ENCODE measurements at places on chromosomes 7 and 10.

DNA sequence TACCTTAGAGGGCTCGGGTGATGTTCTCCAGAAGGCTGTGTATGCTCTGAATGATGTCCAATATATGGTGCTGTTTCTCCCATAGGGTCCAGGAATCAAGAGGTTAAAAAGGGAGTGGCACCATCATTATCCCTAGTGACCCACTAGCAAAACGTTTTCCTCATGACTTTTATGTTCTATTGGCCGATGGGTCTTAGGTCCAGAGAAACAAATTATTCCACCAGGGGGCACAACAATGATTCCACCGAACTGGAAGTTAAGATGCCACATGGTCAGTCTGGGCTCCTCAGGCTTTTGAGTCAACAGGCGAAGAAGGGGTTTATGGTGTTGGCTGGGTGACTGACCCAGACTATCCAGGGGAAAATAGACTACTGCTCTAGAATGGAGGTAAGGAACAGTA is 256.1 kb downstream of the COBL start:
- DNase-seq, result no peak

DNA sequence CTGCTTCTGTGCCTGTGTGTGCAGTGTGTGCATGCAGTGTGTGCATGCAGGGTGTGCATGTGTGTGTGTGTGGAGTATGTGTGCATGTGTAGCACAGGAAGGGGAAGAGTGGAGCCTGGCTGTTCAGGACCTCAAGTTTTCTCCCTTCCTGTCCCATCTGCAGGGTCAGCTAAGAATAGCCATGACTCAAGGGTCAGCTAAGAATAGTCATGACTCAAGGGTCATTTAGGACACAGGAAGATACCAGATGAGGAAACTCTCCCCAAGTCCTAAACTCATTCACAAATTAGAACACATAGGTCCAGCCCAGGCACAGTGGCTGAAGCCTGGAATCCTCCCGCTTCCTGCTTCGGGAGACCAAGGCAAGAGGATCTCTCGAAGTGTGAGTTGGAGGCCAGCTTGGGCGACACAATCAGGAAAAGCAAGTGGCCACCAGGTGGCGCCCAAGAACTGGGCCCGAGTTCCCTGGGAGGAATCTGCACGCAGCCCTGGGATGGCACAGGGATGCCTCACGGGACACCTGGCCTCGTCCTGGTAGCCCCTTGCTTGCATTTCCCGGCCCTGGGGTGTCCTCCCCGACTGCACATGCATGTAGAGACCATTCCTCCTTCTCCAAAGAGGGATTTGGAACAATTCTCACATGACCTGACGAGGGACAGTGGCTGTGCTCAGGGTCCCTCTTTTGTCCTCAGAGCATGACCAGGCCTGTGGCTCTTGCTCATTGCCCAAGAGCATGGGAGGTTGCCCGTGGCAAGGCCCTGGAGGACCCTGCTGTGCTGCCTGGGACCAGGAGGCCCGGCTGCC is 21.4 kb upstream of the VOPP1 start:
- DNase-seq, result no peak

GRCh38 chr7:80106498-80107113 is 28.0 kb upstream of the GNAI1 start:
- DNase-seq, result no peak

GRCh38 chr10:6133331-6134098 is 44.7 kb downstream of the RBM17 start:
- no peak for DNase-seq

GRCh38 chr7:101470668-101471487 is 108.2 kb downstream of the COL26A1 start:
- DNase-seq, result no peak

DNA sequence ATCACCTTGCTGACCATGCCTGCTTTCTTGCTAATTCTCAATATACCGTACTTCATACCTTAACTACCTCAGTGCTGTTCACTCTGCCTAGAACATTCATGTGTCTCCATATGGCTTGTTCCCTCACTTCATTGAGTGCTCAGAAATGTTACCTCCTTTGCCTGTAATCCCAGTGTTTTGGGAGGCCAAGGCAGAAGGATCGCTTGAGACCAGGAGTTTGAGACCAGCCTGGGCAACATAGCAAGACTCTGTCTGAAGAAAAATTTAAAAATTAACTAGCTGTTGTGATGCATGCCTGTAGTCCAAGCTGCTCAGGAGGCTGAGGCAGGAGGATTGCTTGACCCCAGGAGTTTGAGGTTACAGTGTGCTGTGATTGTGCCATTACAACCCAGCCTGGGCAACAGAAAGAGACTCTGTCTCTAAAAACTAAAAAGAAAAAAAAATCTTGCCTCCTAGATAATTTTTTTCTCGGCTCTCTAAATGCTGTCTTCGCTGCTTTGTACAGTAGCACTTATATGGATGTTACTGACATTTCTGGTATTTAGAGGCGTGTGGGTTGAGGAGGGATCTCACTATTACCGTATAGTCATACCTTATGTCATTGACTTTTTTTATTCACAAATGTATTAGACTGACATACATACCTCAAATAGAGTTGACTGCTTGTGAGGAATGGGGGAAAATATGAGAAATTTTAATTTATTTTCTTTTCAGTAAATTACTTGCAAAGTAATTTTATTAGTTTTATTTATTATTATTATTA is 63.7 kb downstream of the LCOR start:
- DNase-seq, result no peak

DNA sequence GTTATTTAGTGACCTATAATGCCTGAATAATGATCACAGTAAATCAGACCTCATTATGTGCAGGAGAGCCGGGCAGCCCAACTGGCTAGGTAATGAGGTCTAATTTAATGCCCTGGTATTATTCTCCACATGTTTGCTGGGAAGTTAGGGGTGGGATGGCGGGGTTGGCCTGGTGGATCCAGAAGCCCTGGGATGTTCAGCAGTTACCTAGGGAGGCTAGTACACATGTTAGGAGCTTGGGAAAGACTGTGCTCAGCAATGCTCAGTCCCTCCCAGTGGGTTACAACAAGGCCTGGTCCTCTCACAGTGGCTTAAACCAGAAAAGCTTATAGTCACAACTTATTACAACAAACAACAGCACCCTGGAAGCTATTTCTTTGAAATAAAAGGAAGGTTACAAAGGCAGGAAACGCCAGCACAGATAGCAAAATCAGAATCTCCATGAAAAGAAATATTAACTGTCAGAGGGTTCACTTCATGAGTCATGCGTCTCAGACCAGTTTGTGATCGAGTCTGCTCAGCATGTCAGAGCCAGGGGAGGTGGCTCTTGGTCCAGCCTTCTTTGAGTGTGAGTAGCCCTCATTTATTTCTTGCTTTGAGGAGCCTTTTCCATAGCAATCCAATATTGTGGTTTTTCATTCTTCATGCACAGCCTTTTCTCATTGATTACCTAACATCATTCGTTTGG is 418.6 kb upstream of the NPVF start:
- no peak for DNase-seq

DNA sequence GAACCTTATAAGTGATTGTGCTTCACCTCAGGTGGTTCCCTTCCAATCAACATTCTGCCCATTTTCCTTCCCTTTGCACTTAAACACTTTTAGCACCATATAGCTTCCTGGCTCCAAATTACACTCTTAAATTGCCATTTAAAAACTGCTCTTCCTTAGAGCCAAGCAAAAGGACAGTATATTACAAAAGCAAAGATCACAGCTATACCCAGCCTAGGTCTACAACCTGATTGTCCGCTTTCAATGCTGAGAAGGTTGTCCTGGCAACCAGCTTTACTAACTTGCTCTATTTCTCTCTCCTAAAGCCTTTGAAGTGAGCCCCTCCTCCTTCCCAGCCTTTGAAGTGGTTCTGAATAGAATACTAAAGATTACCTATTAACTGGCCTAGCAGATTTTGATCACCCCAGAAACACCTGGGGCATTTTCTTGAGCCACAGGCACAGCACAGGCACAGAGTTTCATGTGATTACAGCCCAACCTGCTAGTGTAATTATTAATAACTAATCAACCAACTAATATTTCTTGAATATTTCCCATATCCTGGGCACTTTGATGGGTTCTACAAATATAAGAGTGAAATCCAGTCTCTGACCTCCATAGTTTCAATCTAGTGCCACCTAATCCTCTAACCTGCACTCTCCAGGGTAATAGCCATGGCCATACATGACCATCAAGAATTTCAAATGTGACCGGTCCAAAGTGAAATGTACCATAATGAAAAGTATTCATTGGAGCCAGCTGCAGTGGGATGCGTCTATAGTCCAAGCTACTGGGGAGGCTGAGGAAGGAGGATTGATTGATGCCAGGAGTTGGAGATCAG is 63.6 kb upstream of the TRIM24 start:
- no peak for DNase-seq

DNA sequence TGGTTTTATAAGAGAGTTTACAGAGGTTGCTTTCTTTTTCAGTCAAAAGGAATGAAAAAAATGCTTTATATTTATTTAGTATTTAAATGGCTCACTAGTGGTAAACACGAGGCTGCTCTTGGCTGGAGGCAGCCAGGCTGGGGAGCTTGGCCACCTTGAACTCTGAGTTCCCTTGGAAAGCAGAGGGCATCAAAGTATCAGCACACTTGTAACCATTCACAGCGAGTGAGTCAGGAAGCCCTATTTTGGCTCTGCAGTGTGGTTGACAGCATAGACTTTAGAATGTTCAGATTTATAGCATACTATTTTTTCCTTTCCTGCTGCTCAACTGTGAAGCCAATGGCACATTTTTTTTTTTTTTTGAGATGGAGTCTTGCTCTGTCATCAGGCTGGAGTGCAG is 51.6 kb downstream of the CYCS start:
- no peak for DNase-seq

Data from HS-5 (cell line).